ENCODE measurements at places on chromosomes 3 and 15.

DNA sequence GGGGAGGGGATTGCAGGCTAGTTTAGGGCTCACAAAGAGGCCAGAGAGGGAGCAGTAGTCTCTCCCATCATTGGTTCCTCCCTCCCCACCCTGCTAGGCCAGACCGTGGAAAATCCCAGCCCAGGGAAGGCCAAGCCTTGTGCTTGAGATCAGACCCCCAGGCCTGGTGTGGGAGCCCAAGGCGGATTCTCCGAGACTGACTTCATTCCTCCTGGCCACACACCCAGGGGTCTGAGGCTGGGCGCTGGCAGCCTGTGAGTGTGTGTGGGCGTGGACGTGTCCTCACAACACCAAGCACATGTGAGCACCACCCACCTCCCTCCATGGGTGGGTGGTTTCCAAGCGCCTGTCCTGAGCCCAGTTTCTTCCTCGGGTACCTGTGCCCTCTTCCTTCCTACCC lies 4.1 kb downstream of the LOXL1 start:
- DNase-seq: no peak

DNA sequence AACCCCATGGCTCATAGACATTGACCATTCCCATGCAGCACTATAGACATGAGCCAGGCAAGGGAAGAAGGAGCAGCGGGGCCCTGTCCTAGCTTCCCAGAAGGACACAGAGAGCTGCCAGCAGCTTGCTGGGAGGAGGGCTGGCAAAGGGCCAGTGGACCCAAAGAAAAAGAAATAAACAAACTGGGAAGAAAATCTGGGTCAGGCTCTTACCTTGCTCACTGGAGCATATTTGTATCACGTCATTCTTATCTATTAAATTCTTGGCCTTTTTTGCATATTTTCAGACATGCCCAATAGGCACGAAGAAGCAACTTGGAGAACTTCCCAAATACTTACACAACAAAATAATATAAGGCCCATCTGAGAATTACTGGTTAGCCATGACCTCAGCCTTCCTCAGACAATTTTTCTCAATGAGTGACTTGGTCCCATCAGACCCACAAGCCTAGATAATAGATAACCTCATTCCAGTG lies 28.4 kb downstream of the RASGRP1 start:
- no peak for DNase-seq

DNA sequence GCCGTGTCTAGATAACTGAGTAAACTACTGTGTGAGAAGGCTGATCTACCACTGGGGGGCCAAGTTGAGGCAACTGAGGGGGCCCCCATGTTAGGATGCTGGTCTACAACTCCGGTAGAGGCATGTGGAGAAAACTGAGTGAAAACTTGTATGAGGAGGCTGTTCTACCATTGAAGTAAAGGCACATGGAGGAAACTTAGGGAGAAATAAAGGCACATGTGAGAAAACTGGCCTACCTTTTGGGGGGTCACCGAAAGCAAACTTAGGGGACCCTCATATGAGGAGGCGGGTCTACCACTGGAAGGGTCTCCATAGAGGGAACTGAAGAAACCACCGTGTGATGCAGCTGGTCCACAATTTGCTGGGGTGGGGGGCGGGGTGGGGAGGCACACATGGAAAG lies 155.2 kb downstream of the FBLN2 start:
- DNase-seq: no peak

DNA sequence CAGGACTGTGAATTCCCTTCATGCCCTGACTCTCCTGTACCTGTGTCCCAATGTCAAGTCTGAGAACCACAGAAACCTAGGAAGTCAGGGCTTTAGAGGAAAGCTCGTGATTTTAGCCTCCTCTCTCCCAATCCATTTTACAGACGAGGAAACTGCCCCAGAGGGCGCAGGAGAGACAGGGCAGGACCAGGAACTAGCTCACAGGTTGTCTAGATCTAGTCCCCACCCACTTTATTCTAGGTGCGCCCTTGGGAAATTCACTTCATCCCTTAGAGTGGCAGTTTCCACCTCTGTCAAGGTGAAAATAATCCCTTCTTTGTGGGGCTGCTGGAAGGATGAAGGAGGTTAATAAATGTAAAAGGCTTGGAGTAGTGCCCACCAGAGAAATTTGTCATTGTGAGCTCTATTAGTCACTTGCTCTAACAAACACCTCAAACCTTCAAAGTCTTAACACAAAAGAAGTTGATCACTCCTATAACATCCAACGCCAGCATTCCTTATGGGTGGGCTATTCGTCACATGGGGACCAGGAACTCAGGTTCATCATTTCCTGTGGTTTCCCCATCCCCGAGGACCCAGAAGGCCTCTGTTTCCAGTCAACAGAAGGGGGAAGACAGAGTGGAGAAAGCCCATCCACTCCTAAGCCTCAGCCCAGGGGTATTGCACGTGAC lies 282.3 kb downstream of the XXYLT1 start:
- no peak for DNase-seq

DNA sequence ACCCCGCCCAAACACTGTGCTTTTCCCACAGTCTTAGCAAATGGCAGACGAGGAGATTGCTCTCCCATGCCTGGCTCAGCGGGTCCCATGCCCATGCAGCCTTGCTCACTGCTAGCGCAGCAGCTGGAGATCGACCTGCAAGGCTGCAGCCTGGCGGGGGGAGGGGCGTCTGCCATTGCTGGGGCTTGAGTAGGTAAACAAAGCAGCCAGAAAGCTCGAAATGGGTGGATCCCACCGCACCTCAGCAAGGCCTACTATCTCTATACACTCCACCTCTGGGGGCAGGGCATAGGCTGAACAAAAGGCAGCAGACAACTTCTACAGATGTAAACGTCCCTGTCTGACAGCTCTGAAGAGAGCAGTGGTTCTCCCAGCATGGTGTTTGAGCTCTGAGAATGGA lies 27.2 kb upstream of the WDR5B start:
- DNase-seq: no peak

DNA sequence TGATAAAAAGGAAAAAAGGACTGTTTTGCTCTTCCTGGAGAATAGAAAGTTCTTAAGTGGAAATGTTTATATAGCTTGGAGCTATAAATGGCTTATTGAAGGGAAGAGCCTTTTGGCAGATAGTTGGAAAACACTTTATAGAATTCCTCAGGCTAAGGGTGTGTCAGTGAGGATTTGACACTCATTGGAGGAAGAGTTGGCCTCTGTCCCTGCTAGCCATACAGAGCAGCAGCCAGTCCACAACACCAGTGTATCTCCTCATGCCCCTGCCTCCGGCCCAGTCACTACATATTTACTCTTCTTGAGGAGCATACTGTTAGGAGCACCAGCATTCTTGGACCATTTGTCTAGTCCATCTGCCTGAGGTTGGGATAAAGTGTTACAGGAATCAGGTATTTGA lies 36.2 kb downstream of the KLHL18 start:
- DNase-seq: no peak

- DNase-seq: no peak
Measured at GRCh38 chr3:16724487-16724886, 119.3 kb upstream of the DAZL start.

- DNase-seq: no peak
Measured at GRCh38 chr3:97996988-97997387, 24.8 kb upstream of the RIOX2 start.

DNA sequence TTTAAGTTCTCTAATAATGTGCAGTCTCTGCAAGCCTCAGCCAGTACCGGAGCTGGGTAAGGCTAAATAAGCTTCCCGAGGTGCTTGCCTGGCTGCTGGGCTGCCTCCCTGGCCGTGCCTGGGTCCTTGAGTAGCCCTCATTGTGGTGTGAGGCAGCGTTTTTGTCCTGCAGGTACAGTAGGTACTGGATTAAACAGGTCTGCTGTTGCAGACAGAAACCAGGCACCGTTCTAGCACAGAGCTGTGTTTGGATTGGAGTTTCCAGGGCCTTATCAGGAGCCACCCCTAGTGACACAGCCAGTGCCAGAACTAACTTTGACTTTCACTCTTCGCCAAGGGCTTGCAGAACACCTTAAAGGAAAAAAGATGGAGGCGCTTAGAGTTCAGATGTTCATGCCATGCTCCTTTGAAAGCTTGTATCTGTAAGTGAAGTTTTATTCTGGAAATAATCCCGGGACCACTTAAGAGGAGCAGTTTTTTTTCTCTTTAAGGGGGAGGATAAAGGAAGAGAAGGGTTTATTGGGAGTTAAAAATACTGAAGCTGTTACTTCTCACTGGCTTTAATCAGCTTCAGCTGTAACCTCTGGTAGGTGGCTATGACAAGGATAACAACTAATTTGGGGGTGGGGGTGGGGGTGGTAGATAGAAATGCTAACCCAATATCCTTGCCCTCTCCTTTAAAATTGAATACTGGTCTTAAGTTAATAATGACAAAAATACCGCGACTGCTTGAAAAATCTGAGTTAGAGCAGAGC lies 126.8 kb downstream of the MITF start:
- no peak for DNase-seq

DNA sequence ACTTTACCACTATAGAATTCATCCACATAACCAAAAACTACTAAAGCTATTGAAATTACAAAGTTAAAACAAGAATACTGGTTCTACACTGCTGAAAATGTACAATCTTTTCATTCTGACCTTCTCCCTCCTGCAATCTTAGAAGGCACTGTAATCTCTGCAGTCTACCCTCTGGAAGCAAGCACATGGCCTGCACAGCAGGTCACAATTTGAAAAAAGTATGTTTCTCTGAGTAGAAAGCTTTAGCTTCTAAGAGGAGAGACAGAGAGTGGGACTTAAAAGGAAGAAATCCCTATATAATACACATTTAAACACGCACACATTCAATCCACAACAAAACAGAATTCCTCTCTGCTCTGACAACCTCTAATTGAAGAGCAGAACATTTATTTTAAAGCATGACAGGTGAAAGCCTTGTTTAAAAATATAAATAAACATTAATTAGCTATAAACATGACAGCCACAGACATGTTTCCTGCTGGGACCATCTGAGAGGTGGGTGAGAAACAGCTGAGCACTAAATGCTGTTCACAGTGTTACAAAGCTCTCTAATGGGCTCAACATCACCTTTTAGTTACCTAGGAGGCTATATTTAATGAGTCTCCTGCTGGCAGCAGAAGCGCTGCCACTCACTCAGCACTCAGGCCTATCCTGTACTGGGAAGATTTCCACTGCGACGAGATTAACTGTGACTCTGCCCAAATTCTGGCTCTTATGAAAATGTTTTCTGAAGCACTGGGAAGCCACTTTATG lies 447.4 kb downstream of the AGBL1 start:
- DNase-seq: no peak

GRCh38 chr15:63190769-63191649 lies 1.6 kb downstream of the RAB8B start:
- DNase-seq: no peak

DNA sequence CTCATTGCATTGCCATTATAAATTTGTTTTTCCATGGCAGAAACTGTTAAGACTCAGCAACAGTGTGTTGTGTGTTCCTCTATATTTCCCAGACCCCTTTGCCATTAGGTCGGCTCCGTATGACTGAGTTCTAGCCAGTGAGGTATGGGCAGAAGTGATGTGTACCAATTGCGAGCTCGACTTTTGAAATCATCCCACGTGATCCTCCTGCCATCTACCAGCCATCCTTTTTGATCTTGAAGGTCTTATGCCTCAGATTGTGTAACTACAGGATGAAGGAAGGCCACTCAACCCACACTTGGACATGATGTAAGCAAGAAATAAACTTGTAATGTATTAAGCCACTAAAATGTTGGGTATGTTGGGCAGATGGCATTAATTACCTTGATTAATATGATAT lies 562.3 kb downstream of the PDCD6IP start:
- DNase-seq: no peak

DNA sequence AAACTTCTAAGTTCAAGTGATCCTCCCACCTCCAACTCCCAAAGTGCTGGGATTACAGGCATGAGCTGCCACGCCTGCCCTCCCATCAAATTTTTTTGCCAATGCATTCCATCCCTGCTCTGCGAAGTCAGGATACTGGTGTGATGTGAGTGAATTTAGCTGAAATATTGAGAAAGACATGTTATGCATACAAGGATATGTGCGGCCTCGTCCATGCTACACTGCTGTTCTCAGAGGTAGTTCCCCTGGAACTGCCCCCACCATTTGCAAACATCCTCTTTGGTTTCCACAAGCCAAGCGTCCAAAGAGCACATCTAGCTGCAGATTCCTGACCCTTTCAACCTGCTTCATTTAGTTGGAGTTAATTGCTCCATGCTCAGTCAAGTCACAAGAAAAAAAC lies 36.5 kb upstream of the BCL2A1 start:
- no peak for DNase-seq

DNA sequence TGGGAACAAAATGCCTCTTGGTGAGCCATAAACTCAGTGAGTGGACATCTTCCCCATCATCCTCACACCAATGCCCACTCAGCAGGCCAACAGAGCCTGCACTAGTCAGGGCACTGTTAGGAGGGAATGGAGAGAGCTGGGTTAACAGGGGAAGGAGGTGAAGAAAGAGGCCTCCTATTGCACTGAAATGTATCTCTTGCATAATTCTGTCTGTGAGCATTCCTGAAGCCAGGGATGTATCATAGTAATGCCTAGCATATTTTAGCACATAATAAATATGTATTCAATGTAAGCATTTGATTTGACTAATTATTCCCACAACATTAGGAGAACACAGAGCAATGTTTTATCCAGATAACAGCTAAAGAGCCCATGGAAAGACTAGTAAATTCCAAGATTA lies 81.2 kb downstream of the ANO10 start:
- DNase-seq: no peak

DNA sequence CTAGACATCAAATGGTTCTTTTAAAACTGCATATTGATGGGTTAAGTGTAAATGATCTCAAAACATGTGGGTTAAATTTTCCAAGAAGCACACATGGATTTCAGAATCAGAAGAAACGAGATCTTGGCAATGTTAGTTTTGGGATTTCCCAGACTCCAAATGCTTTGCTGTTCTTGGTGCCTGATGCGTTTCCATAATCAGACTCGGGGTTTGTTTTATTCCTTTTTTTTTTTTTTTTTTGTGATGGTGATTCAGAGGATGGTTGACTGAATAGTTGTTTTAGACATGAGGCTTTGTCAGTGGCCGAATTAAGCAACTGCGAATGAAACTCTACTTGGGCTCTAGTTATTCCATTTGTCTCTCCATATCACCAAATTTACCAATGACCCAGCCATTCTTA lies 52.2 kb upstream of the FAM98B start:
- DNase-seq: no peak

DNA sequence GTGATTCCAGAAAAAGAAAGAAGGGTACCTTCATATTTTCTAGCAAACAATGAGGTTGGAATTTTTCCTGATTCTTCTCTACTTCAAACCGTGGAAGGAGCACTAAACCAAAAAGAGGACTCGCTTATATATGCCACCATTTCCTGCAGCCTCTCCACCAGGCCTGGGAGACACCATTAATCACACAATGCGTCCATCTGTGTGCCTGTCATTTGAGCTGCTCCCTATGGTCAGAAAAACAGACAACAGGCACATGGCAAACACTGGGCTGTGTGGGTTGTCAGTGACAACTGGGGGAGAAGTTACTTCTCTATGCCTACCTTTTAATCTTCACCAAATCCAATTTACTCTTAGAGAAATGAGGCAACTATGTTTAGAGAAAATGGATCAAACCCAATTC lies 71.9 kb downstream of the NR2F2 start:
- no peak for DNase-seq

GRCh38 chr3:60190073-60190472 lies 1061.2 kb downstream of the FHIT start:
- no peak for DNase-seq
